ENCODE measurements at places on chromosomes 3 and 15.

DNA sequence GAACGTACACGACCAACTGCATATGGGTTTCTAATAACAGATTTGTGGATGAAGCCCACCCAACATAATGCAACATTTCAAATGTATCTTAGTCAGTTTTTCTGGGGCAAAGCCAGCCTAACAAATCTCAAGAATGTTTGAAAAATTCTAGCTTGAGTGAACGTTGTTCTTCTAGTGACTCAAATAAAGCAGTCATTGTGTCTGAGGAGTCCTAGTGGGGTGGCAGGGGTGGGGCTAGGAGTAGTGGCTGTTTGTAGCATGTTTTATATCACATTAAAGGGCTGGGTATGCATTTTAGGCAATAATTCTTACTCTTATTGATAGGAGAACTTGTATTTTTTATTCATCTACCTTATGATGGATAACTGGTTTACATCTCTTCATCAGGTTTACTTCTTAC, 6.0 kb downstream of the B3GNT5 start:
- no peak for DNase-seq

DNA sequence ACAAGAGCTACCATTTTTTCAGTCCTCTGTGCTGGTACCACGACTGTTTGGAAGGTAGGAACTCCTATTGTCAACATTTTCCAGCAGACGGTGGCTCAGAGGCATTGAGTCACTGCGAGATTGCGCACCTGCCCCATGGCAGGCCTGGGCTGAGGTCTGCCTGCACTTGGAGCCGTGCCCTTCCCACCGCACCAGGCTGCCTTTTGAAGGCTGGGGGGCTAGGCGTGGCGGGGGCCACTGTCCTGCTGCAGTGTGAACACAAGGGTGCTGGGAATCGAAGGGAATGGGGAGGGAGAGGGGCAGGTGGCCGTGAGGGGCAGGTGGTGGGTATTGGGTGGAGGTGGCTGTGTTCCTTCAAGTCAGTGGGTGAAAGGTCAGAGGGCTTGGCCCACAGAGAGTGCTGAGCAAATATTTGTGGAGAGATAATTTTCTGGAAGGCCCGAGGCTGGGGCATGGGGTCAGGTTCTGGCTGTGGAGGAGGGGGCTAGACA, 16.3 kb downstream of the SNX33 start:
- DNase-seq = no peak

GRCh38 chr3:195154793-195155535, 116.0 kb downstream of the XXYLT1 start:
- no peak for DNase-seq

- DNase-seq = no peak
Measured at GRCh38 chr3:109152320-109152719, 15.8 kb downstream of the C3orf85 start.

DNA sequence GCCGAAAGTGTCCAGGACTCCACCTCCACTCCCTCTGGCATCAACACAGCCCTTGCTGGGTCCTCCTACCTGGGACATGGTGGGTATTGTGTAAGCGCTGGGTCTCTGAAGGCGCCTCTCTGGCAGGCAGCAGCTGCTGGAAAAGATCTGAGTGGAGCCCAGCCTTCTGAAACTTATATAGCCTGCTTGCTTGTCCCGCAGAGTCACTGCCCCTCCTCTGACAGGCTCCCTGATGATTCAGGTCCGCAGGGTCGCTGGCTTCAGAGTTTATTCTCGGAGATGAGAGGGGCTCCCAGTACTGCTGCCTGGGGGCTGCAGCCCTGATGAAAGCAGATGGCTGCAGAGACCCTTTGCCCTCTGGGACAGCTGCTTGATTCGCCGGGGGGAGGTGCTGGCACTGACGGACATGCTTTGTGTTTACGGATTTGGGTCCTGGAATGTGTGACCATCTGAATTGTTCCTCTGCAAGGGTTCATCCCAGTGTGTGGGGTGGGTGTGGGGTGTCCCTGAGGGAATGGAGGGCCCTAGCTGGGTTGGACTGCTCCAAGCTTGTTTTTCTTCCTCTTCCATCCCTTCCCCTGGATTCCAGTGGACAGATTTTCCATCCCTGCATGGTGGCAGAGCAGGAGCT, at the start of gene MUSTN1:
Gene MUSTN1, minus strand, starts transcription at position 149 of the 631 bp plus-strand sequence. Its CDS starts 71 bp downstream, at position 78.
- no peak for DNase-seq

DNA sequence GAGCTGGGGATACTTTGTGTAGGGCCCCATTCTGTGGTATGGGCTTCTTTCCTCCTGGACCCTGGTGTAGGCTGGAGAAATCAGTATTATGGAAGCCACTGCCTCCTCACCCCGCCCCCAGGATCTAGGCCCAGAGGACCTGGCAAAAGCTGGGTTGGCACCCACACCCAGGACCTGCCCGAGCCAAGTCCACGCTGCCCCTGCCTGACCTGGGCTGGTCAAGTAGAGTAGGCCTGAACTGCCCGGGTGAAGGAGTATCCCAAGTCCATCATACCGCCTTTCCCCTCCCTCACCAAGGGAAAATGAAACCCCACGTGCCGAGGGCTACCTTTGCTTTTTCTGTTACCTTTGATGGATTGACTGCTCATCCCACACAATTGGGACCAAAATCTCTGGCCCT, 37.7 kb upstream of the TRAK1 start:
- no peak for DNase-seq

DNA sequence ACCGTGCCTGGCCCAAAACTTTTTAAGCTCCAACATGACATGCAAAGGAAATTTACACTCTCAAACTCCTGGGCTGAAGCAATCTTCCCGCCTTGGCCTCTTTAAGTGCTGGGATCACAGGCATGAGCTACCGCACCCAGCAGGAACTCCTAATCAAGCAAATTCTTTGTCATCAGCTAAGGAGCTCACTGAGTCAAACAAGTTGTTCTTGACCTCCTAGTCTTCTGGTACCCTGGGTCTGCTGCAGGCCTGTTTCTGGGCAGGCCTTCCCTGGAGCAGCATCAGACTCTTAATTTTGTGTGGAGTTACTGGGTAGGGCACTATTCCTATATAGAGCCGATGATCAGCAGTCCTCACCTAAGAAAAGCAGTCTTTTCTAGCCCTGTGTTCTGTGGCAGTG, 68.4 kb upstream of the FLNB start:
- DNase-seq = no peak

DNA sequence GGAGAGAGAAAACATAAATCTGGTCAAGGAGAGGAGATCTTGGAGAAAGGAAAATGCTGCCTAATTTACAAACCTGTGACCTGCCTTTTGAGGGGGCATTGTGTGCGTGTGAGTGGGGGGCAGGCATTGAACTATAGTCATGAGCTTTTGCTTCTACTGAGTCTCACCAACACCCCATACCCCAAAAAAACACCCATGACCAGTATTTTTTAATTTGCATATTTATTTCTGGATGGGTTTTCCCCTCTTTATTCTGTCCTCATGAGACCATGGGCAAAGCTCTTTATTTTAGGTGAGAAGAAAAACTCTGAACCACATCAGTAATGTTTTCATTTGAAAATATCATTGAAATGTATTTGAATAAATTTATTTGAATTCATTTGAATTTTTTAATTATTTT, 20.6 kb downstream of the CD80 start:
- DNase-seq = no peak

DNA sequence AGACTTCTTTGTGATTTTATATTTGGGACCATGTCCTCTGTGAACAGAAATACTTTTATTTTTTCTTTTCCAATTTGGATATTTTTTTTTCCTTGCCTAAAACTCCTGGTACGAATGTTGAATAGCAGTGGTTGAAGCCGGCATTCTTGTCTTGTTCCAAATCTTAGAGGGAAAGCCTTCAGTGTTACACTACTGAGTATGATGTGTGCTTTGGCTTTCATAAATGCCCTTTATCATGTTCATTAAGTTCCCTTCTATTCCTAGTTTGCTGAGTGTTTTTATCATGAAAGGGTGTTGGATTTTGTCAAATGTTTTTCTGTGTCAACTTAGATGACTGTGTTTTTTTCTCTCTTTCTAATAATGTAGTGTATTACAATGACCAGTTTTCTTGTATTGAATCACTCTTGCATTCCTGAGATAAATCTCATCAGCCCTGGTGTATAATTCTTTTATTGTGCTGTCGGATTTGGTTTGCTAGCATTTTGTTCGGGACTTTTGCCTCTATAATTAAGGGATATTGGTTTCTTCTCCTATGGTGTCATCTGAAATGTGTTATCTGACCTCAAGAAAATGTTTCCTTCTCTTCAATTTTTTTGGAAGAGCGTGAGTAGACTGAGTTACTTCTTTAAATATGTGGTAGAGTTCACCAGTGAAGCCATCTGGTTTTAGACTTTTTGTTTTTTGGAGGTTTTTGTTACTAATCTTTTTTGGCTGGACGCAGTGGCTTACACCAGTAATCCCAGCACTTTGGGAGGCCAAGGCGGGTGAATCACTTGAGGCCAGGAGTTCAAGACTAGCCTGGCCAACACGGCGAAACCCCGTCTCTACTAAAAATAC, 33.3 kb downstream of the MAP1A start:
- DNase-seq = no peak

DNA sequence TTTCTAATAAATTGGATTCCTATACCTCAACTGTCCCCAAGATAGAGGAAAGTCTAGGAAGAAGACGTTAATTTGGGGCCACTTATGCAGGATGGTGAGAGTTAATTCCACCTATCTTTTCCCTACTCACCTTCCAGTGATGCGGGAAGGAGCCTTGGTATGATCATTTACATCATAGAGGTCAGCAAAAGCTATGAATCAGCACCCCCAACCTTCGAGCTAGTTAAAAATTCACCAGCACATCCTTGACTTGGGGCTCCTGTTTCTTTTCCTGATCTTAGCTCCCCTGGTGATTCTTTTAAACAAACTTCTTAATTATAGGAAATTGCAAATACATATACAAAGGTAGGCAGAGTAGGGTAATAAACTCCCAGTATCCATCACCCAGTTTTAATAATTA, 366.6 kb downstream of the SOX2 start:
- no peak for DNase-seq

Measured in CD4-positive, alpha-beta T cell treated with Interferon alpha-2 for 1 hour (primary cell).